Epithelial cell of proximal tubule (primary cell): ENCODE measurements at places on chromosomes 5 and 9. TPM values are rescaled to one million over a fixed set of nuclear protein-coding genes. Genes with fewer than 3 reads are reported as not detected.

The IFNA2 gene
- total RNA-seq = not detected in 2 replicates

The TPD52L3 gene
- not detected in 2 replicates for total RNA-seq

The EIF4E1B gene
- not detected in 2 replicates for total RNA-seq

The GTF3C5 gene
- total RNA-seq = 112 and 121 TPM in 2 replicates

The MEIKIN gene
- total RNA-seq = not detected in 2 replicates

The ENTREP1 gene
- 0.87 and 4.6 TPM in 2 replicates for total RNA-seq

The SLC6A3 gene
- total RNA-seq = not detected in 2 replicates

The SYNPO gene
- 0.43 and 1.4 TPM in 2 replicates for total RNA-seq

The FIBCD1 gene
- 0.29 TPM in 1 of 2 replicates, not detected in the other for total RNA-seq

The TRIM52 gene
- total RNA-seq = 1.6 and 3.5 TPM in 2 replicates

The CDC20B gene
- total RNA-seq = not detected in 2 replicates

The ADAMTSL2 gene
- total RNA-seq = not detected in 2 replicates

The ANKRD31 gene
- total RNA-seq = 0.12 and 0.14 TPM in 2 replicates

The CMYA5 gene
- 0.35 and 2.8 TPM in 2 replicates for total RNA-seq

The ATP10B gene
- 0.06 TPM in 1 of 2 replicates, not detected in the other for total RNA-seq

The GLRA1 gene
- not detected in 2 replicates for total RNA-seq

The AK8 gene
- total RNA-seq = 0.14 and 0.46 TPM in 2 replicates

The GDA gene
- total RNA-seq = 1.2 and 2.4 TPM in 2 replicates

The BTNL9 gene
- 0.22 TPM in 1 of 2 replicates, not detected in the other for total RNA-seq

The ASS1 gene
- 6.3 and 9.4 TPM in 2 replicates for total RNA-seq

The NUTM2F gene
- not detected in 2 replicates for total RNA-seq

The ACTBL2 gene
- 2.2 and 2.3 TPM in 2 replicates for total RNA-seq

The GABRA1 gene
- not detected in 2 replicates for total RNA-seq

The IL11RA gene
- 1.8 and 4.7 TPM in 2 replicates for total RNA-seq

The BAAT gene
- total RNA-seq = 0.07 TPM in 1 of 2 replicates, not detected in the other

The BNIP1 gene
- 21.3 and 22.7 TPM in 2 replicates for total RNA-seq

The PRRX2 gene
- total RNA-seq = 0.17 and 1.7 TPM in 2 replicates

The EGFLAM gene
- total RNA-seq = 0.17 and 1.2 TPM in 2 replicates

The PAEP gene
- not detected in 2 replicates for total RNA-seq

The PWWP2A gene
- 13.3 and 19.6 TPM in 2 replicates for total RNA-seq

The IFNK gene
- total RNA-seq = not detected in 2 replicates

The HRH2 gene
- 0.29 and 0.65 TPM in 2 replicates for total RNA-seq

The MARCHF3 gene
- 2.4 and 5.0 TPM in 2 replicates for total RNA-seq

The ZNG1F gene
- total RNA-seq = 1.1 and 4.7 TPM in 2 replicates
